ENCODE measurements at places on chromosomes 3 and 15.

GRCh38 chr3:79380581-79380980 lies 387.2 kb downstream of the ROBO1 start:
- peak; percentile 24 for DNase-seq

GRCh38 chr15:100008258-100008657 lies 275.0 kb upstream of the LYSMD4 start:
- peak; percentile 52 for DNase-seq

- no peak for DNase-seq
Observed at GRCh38 chr3:9855594-9855993, 11.8 kb upstream of the RPUSD3 start.

DNA sequence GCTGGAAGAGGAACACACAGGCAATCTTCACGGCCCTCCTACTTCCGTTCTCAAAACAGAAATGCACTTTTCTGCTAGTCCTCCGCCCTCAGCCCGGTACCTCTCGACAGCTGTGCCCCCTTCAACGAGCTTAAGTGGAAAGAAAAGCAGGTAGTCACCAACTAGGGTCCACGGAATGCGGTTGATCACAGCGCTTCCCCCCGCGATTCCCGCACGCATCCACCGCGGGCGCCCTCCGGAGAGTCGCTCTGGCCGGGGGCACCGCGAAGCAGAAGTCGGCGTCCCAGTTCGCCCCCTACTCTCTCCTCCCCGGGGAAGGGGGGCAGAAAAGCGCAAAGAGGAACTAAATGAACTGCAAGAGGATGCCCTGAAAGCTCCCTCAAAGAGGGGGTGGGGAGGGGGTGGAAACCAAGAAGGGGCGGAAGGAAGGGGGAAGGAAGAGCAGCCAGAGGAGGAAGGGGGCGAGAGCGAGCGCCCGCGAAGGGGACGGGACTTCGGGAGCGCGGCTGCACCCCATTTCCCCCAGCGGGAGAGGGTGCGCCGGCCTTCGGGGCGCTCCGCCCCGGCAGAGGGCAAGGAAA lies 738 bp downstream of the ACAP2 start:
- DNase-seq = peak; percentile 62

- no peak for DNase-seq
Observed at GRCh38 chr3:132660811-132661070, 612 bp downstream of the UBA5 start.

Measured in HT1080 (cell line).